ENCODE measurements at places on chromosomes 2 and 18.
A peak's percentile ranks its signal among the peaks of the same experiment; 100 is the strongest.

DNA sequence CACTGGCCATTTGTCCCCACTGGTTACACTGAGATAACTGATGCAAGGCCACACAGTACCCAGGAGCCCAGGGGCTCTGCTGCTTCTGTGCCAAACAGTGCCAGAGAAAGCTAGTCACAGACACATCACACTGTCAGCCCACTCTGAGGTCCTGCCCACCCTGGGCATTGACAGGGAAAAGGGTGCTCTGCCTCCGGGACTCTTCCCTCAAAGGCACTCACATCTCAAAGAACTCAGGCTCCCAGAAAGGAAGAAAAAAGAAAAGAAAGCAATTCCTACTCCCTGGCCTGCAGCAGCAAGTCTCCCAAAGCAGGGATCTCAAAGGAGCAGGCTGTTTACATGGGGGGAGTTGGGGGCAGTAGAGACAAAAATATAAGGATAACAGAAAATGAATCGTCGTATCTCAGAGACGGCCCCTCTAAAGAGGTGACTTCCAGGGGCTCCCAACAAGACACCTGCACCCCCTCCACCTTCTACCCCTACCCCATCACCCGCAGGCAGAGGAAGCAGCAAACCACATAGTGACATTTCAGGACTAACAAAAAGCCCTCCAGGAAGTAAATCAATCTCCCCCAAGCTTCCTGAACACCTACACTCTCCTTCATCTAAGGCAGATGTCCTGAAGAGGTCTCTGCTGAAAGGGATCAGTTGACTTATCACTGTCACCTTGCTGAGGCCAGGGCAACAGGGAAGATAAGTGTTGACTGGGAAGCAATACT is 247.6 kb downstream of the TNS1 start:
- no peak for DNase-seq

DNA sequence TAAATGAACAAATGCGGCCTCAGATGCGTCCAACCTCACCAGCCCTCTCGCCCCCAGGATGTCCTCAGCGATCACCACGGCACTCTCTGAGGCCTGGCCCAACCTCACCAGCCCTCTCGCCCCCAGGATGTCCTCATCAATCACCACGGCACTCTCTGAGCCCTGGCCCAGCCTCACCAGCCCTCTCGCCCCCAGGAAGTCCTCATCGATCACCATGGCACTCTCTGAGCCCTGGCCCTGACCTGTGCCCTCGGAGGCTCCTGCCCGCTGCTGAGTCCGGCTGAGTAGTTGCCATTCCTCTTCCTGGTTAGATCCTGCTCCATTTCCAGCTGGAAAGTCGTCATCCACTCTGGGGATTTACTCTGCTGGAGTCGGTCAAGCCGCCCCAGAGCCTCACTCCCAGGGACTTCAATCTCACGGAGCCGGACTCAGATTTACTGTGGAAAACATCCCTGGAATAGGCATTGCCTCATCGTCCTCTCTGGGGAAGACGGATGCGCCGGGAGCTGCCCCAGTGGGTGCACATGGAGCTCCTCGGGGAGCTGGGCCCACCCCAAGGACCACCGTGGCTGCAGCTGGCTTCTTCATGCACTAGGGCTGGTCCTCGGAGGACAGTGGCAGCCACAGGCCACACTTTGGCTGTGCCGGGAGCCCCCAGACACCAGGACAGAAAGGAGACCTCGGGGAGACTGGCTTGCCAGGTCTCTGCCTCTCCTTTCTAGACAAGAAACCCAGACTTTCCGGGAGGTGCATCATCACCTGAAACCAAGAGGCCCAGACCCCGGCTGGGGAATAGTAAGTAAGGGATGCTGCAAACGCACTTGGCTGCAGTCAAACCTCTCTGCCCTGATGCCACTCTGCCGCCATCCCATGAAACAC is 230.6 kb downstream of the EIPR1 start:
- DNase-seq, result no peak

- no peak for DNase-seq
These were observed 759 bp upstream of the ACTR1B start for GRCh38 chr2:97664636-97664970.

- DNase-seq, result no peak
These were observed 491.8 kb downstream of the KCNJ3 start for GRCh38 chr2:155190342-155190741.

GRCh38 chr2:240182001-240182400 is 41.5 kb upstream of the OTOS start:
- DNase-seq, result no peak

DNA sequence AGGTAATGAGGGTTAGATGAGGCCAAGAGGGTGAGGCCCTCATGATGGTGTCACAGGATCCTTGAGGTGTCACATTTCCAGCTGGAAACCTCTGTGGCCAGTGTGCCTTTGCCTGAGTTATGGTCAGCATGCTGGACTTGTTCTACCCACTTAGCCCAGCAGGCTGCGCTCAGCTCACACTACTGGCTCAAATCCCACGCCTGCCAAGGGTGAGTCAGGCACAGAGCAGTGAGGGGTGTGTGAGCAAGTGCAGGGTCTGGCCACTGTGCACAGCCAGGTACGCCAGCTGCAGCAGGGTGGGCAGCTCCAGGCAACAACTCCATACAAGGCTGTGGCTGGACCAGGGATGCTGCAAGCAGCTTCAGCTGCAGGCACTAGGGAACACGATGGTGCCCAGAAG is 616.6 kb upstream of the FSHR start:
- no peak for DNase-seq

DNA sequence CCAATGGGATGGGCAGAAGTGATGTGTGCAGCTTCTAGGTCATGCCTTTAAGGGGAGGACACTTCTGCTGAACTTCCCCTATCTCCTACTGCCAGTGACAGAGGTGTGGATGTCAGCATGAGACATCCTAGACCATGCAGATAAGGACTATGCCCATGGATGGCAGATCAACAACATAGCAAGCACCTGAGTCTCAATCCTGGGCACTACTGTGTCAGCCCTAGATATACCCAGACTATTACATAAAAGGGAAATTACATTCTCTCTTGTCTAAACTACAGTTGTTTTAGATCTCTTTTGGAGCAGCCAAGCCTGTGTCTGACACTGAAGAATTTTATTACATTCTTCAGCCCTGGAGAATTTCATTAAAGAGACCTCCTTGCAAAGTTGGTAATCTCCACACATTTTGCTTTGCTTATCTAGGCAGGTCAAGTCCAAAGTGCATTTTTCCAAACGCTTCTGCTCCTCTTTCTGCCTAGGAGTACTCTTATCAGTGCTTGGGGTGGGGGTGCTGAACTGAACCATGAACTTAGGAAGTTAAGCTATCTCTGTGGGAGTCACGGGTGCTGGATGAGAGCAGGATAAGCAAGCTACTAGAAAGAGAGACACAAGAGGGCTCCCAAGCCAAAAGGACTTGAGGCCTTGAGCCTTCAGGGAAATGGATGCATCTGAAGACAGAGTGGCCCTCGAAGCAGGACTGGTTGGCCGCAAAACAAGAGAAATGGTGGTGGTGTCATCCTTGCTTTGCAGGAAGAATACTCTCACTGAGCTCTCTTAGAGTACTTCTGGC is 95.2 kb upstream of the SPRED2 start:
- no peak for DNase-seq

DNA sequence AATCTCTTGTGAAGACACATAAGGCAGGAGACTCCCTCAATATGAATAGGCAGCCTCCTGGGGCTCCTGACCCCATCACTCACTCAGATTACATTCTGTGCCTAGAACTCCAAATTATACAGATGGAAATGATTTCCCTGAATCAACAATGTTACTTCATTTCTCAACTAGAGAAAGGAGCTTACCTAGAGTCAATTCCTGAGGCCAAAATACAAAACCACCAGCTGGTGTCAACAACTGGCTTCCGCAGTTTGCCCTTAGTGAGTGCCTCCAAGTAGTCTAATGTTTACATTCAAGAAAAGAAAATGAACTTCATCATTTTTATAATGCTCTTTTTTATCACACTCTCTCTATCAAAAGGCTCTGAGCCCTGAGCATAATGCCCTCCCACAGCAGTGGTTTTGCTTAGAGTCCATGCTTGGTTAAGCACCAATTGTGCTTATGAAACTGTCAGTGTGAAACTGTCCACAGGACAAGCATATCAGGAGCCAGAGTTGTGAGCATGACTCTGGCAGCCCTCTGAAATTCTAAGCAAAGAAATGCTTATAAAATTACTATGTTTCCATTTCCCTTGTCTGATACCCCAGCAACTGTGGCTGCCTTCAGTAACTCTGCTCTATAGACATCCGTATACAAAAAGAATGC is 305.7 kb upstream of the PKDCC start:
- DNase-seq, result peak; percentile 6

- DNase-seq, result no peak
These were observed 35.6 kb upstream of the UBE2F start for GRCh38 chr2:237931205-237931721.

DNA sequence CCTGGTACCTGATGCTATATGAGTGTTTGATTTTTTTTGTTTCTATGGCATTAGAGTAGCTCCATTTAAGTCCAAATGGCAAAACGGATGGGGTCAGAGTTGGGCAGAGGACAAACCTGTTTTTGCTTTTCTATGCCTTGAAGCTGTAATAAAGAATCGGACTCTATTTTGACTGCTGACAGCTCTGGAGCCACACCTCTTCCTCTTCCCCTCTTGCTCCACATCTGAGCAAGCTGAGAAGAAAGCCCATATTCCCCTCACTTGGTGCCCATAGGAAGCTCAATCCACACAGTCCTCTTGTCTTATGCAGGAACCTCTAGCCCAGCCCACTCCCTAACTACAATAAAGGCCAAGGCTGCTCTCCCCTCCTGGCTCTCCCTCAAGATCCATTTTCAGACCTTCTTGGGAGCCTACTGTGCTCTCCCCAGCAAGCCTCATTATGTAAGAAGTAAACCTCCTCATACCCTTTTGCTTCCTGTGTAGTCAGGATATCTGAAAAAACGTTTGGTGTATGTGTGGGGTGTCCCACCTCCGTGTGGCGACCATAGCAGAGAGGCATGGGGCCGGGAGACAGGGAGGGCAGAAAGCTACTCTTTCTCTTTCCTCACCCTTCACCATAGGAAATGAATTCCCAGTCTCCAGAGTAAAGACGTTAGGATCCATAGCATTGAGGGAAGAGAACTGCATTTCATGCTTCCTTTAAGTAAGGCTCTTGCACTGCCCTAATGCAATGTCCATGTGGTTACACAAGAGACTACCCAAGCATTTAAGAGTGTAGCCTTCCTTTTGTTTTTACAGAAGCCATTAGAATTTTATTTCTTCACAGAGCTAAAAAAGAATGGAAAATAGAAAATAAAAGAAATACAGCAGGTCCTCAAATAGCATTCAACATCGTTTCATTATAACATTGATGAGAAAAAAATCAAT is 41.9 kb upstream of the RAPGEF4 start:
- no peak for DNase-seq

DNA sequence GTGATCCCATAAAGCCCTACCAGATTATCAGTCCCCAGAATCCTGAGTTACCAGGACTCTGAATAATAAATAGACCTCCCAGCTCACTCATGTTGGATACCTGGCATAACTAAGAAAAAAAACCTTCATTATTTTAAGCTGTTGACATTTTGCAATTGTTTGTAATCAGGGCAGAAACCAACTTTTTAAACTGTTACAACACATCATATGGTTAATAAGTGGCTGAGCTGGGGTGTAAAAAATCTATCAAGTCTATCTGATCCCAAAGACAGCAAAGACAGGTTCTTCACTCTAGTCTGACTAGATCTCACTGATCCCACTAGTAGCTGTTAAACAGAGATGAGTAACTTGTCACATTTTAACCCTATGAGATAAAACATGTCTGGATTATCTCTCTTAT is 370.3 kb downstream of the RIT2 start:
- DNase-seq, result no peak

- DNase-seq, result no peak
These were observed 49.7 kb upstream of the ABCA12 start for GRCh38 chr2:215188078-215188477.

DNA sequence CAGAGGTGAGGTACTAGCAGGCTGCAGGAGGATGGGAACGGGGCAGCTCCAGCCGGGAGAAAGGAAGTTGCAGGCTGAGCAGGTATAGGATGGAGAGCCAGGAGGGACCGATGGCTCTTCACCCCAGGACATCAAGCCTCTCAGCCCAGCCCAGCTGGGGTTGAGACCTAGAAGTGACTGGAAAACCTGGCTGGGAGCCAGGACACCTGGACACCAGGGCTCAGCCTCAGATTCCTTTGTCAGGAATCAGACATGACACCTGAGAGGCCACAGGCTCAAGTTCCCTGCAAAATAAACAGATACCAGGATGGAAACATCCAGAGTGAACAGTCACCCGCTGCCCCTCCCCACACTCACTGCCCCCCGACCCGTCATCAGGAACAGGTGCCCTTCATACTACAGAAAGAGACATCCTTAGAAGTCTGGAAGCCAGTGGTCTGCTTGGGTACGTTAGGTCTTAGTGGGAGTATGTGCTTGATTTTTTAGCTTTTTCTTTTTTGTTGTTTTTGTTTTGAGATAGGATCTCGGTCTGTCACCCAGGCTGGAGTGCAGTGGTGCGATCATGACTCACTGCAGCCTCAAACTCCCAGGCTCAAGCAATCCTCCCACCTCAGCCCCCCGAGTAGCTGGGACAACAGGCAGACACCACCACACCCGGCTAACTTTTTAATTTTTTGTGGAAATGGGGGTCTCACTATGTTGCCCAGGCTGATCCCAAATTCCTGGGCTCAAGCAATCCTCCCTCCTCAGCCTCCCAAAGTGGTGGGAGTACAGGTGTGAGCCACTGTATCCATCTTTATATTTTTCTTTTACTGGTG is 95.7 kb upstream of the STPG4 start:
- no peak for DNase-seq

GRCh38 chr18:49841236-49842217 is 28.2 kb upstream of the ACAA2 start:
- DNase-seq, result peak; percentile 2

GRCh38 chr2:152245653-152246052 is 70.1 kb upstream of the STAM2 start:
- DNase-seq, result no peak

DNA sequence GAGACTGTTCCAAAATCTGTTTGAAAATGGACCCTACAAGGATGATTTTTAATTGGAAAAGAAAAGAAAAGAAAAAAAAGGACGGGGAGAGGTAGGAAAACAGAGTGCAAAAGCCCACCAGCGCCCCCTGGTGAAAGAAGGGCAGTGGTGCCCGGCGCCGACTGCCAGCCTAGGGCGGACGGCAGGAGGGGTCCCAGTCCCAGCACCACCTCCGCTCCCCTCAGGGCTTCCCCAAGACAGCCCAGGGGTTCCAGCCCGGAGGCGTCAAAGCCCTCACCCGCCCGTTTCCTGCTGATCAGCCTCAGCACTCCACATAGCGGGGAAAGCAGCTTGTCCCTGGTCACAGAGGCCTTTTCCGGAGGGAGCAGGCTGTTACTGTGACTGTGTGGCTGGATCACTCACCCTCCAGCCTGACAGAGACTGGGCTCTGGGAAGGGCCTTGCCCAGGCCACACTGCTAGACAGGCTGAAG is 213.9 kb downstream of the TFCP2L1 start:
- DNase-seq, result peak; percentile 82

DNA sequence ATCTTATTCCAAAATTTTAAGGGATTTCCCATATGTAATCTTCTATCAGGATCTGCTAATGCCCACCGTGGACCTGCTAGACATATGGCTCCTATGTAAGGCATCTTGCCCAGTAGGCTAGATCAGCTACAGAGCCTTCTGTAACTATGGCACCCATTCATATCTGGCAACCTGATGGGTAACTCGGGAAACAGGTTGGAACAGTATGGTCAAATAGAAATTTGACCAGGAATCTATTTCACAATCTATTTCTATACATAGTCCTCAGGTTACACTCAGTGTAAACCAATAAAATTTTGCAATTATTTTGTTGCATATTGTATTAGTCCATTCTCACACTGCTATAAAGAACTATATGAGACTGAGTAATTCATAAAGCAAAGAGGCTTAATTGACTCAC is 93.3 kb downstream of the ST6GAL2 start:
- DNase-seq, result no peak

Measured in GM13977 (cell line).